ENCODE measurements at places on chromosomes 2 and 18.

DNA sequence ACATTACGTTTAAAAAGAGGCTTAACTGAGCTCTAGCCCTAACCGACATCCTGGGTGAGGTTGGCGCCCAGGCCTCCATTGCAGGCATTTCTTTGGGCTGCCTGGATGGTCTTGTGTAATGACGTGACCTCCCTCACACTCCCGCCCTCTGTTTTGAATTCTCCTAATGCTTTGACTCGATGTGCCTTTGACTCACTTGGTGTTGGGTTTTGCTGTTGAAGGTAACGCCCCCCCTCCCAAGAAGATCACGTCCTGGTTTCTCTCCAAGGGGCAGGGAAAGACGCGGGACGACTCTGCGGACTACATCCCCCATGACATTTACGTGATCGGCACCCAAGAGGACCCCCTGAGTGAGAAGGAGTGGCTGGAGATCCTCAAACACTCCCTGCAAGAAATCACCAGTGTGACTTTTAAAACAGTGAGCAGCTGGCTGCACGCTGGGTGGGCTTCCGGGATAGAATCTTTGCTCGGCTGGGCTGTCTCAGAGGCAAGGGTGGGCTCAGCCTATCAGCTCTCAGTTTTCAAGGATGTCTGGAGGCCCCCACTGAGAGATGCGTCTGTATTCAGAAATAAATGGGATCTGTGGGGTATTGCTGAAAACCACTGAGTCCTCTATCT is 87.9 kb upstream of the ATG16L1 start:
- no peak for DNase-seq

DNA sequence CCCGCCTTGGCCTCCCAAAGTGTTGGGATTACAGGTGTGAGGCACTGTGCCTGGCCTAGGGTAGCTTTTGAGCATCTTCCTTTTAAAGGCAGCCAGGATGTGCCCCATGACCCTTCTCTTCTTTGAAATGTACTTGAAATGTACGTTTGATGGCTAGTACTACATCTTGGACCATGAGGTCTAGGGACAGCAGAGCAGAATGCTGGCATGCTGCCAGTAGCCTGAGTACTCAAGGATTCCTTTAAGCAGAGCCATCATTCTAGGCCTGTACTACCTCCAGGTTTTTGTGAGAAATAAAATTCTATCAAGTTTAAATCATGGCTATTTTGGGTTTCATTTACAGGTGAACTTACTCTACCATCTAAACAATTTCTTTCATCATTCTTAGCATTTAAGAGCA is 2.9 kb upstream of the EML6 start:
- DNase-seq = no peak

GRCh38 chr2:30074023-30074422 is 72.8 kb upstream of the YPEL5 start:
- no peak for DNase-seq

- DNase-seq = no peak
Observed at GRCh38 chr2:188316342-188316741, 24.7 kb downstream of the GULP1 start.

DNA sequence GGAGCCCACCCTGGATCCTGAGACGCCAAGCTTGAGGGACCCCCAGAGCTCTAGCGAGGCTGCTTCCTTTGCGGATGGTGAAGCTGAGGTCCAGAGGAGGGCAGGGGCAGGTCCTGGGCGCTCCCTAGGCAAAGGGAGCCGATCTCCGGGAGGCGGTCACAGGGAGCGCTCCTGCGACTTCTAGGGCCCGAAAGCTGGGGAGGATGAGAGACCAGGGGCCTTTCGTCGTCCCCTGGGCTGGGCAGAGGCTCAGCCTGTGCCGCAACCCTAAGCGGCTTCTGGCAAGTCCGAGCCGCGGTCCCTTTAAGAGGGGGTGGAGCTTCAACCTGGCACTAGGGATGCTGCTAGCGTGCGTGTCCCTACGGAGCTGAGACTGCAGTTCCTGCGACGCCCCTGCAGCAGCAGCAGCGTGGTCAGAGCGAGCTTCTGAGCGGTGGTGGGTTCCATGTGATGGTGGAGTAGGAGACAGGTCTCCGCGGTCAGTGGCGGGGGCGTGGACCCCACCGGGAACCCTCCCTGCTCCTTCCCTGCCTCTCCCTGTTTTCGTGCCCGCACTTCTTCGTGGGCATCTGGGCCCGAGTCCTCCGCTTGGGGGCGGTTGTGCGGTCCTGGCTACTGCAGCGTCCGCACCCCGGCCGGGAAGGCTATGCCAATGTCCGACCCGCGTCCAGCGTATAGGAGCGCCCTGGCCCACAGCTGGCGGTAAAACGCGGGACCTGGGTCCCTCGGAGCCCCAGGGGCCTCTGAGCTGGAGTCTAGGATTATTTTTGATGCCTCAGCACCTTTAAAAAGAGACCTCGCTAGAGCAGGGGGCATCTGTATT is 154.6 kb downstream of the CCDC74A start:
- peak; percentile 94 for DNase-seq

GRCh38 chr2:225355788-225356187 is 43.7 kb upstream of the NYAP2 start:
- peak; percentile 27 for DNase-seq

DNA sequence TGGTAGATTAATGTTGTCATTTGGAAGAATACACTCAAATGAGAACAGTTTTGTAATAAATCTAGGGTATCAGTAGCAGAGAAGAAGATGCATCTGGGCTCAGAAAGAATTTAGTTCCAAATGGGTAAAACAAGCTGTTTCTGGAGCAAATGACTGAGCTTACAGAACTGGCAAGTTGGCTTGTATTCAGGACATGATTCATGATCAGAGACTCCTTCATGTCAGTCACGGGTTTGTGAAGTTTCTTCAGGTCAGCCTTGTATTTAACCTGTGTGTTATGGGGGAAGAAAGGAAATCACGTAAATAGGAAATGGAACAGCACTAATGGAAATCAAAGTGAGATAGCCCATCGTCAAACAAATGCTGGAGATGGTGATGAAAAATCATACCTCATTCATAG is 109.1 kb downstream of the RIF1 start:
- DNase-seq = no peak

GRCh38 chr2:188853307-188853706 is 120.9 kb upstream of the COL3A1 start:
- DNase-seq = no peak

- DNase-seq = no peak
Observed at GRCh38 chr2:216133397-216133796, 24.2 kb downstream of the XRCC5 start.

- no peak for DNase-seq
Observed at GRCh38 chr18:68409576-68409975, 305.3 kb downstream of the TMX3 start.

GRCh38 chr2:170307555-170308351 is 129.8 kb downstream of the MYO3B start:
- DNase-seq = no peak

- no peak for DNase-seq
Observed at GRCh38 chr2:66281980-66282379, 152.9 kb upstream of the MEIS1 start.

DNA sequence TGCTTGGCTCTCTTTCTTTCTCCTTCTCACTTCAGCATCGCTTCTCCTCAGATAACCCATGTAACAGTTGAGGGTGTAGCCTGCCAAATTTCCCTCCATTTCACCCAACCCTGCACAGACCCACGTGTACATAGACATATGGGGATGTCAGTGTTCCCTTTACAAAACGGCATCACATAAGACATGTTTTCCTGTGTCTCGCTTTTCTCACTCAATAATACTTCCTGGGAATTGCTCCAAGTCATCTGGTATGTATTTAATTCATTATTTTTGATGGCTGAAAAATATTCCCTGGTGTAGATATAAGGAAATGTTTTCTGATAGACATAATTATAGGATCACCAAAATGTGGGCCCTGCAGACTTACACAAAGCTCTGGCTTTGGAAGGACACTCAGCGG is 176.8 kb downstream of the LOXHD1 start:
- DNase-seq = no peak

DNA sequence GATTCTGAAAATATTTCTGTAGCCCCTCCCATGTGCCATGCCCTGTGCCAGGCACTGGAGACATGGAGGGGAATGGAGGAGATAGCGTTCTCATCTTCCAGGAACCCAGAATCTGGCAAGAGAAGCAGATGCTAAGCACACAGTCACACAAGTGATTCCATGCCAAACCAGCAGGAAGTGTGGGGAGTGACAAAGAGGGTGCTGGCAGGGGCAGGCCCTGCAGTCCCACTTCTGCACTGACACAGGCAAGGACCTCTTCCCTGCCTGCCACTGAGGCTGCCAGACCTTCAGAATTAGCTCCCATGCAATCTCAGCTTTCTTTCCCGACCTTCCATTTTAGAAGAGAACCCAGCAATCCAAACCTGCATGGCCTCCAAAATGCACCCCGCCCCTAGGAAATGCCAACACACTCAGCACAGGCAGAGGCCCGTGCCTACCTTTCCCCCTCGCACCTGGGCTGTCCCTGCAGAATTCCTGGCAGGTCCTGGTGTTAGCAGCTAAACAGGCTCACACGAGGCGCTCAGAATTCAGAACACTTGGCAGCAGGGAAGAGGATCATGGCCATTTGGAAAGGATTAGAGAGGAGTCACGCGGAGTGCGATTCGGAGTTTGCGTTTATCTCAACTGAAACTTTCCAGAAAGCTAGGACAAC is 155.3 kb downstream of the MSH2 start:
- no peak for DNase-seq

- no peak for DNase-seq
Observed at GRCh38 chr2:73937103-73937885, 10.6 kb downstream of the DGUOK start.

DNA sequence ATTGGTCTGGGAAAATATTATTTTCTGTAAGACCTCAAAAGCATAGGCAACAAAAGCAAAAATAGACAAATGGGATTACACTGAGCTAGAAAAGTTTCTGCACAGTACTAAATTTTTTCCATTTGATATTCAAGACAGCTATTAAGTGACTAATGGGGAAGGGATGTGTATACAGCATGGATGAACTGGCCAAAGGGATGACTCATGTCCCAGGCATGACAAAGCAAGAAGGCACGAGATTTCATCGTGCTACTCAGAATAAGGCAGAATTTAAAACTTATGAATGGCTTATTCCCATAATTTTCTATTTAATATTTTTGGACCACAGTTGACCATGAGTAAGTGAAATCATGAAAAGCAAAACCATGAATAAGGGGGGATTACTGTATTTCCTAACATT is 1250.1 kb upstream of the GYPC start:
- no peak for DNase-seq

DNA sequence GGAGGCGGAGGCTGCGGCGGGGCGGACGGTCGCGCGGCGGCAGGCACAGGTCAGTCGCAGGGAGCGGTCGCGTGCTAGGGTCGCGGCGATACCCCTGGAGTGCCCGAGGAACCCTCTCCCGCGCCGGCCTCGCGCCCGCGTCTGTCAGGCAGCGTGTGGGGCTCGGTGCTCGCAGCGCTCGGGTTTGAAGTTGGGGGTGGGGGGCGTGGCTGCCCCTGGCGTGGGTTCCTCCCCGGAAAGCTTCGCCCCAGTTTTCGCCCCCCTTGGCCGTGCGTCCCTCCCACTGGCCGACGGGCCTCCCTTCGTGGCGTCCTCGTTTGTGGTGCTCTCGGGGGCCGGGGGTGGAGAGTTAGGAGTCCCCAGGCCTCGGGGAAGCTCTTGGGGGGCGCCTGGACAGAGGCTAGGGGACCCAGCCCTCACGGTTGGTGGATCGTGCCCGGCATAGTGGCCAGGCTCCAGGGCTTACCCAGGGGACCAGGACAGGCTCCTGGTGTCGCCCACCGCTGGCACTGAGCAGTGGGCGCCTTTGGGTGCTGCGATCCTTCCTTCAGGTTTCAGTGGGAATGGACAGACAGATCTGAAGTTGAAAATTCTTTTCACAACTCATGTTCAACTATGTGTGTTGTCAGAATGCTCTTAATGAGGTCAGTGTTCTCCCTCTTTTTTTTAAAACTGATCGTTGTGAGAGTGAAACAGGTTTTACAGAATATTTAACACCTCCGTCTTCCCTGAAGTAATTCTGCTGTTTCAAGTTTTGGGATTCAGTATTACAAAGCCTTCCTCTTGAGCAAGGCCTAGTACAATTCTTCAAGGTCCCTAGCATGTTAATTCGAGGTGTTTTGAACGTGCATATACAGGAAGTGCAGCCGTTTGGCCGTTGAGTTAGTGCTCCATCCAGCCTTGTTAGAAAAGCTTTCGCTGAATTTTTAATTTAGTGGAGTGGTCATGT is 604 bp downstream of the RALBP1 start:
- DNase-seq = peak; percentile 11

- no peak for DNase-seq
Observed at GRCh38 chr2:177155631-177156030, 57.0 kb upstream of the HNRNPA3 start.

GRCh38 chr18:62744076-62744968 is 29.0 kb downstream of the PHLPP1 start:
- no peak for DNase-seq

- no peak for DNase-seq
Observed at GRCh38 chr18:79657342-79657996, 22.1 kb upstream of the CTDP1 start.

DNA sequence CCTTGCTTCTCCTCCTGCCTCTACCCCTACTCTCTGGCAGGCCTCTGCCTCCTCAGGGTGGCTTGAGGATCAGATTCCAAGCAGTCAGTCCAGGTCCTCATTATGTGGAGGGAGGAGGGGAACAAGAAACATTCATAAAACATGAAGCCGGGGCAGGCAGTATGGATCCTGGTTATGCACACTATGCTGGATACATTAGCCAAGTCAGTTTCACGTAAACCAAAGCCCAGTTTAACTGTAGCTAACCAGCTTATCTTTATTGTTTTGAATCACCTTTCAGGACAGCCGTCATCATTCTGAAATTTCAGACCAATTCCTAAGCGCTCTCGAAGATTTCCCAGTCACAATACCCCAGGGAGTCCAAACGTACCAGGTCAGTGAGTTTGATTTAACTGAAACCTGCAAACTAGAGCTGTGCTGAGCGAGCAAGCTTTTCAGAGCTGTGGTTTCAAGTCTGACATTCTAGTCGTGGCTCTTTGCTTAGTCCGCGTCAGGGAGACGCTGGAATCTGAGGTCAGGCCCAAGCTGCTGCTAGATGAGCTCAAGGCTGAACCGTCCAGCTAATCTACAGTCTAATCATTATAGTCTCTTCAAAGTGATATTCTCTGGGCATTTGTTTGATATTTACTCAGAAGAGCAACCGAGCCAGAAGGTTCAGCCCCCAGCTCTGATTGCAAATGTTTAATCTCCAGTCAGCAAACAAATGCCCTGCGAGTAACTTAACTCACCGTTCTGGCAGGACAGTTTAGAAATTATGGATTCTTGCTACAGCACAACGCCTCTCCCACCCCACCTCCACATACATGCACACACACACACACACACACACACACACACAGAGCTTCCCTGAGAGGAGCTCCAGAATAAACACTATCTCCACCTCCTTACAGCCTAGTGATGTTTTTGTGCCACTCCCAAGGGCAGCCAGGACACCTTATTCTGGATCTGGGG is 63.8 kb upstream of the BZW1 start:
- no peak for DNase-seq

DNA sequence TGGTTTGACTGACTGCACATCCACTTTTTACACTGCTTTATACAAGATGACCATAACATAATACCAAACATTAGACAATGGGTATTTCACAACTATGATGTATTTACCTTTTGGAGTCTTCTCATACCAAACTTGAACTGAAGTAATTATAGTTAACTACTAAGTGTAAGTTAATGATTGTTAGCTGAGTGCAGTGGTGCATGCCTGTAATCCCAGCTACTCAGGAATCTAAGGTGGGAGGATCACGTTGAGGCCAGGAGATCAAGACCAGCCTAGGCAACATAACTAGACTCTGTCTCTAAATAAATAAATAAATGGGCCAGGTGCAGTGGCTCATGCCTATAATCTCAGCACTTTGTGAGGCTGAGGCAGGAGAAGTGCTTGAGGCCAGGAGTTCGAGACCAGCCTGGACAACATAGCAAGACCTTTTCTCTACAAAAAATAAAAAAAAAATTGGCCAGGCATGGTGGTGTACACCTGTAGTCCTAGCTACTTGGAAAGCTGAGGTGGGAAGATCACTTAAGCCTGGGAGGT is 44.9 kb upstream of the ORC2 start:
- DNase-seq = no peak

Measured in SK-N-DZ (cell line).